ENCODE measurements at places on chromosomes 2 and 18.

DNA sequence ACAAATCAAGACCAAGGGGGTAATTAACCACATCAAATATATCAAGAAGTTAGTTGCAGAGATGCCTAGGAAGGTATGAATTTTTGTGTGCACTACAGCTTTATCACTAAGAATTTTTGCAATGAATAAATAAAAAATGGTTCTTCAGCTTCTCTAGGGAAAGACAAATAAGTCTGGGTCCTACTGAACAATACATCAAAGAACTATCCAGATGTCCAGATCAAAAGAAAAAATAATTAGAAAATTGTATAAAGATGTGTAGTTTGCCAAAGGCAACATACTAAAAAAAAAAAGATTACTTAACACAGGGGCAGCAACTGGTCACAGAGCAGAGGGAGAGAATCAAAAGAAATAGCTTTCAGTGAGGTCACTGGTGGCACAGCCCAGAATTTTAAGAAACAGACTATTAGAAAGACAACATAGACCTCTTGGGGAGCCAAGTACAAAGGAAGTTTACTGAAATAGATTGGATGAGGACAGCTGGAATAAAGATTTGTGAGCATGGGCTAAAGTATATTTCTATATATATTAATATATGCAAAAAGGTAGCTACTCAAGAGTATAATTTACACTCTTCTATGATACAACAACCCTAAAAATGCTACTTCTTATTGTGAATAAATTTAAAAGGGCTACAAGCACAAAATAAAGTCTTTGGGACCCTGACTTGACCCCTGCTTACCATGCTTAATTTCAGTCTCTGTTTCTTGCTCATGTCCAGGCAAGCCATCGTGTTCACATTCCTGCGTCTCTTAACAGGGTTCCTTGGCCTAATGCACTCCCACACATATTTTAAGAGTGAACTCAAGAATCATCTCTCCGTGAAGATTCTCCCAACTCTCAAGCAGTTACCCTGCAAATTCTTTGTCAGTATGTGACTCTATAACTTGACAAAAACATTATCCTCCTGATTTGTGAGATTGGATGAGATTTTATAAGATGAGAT, 99.0 kb upstream of the GRB14 start:
- no peak for DNase-seq
- no peaks in the 10 kb centered on the region for H3K27me3 ChIP-seq
- H3K4me3 ChIP-seq: no peak overlapping the region
- no peaks in the 10 kb centered on the region for H3K4me1 ChIP-seq

GRCh38 chr2:151032741-151033191, 228.9 kb downstream of the RBM43 start:
- no peaks in the 10 kb centered on the region for H3K36me3 ChIP-seq
- H3K4me1 ChIP-seq: no peaks in the 10 kb centered on the region
- peaks cover 46% of the 10 kb centered on the region for H3K27me3 ChIP-seq
- no peak overlapping the region for H3K27ac ChIP-seq

DNA sequence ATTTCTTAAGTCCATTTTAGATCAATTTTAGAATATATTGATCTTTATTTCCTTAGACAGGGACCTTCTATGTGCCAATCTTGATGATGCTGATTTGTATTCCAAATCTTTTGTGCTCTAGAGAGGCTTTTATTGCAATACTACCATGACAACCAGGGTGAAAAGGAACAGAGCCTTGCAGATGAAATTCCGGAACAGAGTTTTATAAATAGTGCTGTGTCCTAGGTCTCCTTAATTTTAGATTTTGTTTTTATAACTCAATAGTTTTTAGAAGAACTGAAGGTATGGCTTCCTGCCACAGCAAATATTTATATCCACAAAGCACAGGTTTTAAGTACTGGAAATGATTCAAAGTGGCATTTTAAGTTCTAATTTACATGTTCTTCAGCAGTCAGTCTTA, 160.2 kb downstream of the PMAIP1 start:
- no peak overlapping the region for H3K4me3 ChIP-seq
- no peaks in the 10 kb centered on the region for H3K36me3 ChIP-seq
- H3K27me3 ChIP-seq: peaks cover 36% of the 10 kb centered on the region
- no peak overlapping the region for H3K27ac ChIP-seq
- DNase-seq: no peak
- no peaks in the 10 kb centered on the region for H3K4me1 ChIP-seq

GRCh38 chr18:73908323-73908722, 239.3 kb downstream of the FBXO15 start:
- H3K4me3 ChIP-seq: no peak overlapping the region
- no peaks in the 10 kb centered on the region for H3K4me1 ChIP-seq
- no peaks in the 10 kb centered on the region for H3K27me3 ChIP-seq
- DNase-seq: no peak
- H3K36me3 ChIP-seq: no peaks in the 10 kb centered on the region
- H3K27ac ChIP-seq: no peak overlapping the region

DNA sequence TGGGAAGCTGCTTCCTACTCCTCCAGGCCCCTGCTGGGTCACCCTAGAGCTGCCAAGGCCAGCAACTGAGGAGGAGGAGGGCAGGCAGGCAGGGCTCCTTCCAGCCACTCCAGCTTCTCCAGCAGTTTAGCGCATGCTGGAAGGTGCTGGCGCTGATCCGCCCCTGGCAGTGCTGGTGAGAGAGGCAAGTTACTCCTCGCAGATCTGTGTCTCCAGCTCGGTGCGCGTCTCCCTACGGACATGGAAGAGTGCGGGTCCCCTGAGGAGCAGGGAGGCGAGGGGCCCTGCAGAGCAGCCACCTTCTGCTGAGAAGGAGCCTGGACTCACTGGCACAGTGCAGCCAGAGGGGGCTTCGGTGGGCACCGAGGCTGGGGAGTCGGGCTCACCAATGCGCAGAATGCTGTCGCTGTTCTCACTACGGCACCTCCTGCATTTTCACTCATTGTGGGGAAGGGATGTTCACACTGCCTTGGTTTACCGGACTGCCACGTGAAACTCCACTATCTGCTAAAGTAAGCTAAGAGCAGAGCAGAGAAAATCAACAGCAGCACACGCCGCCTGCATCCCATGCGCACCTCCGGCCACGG, 206.0 kb downstream of the HDAC4 start:
- H3K4me3 ChIP-seq: no peak overlapping the region
- H3K36me3 ChIP-seq: peaks cover 7% of the 10 kb centered on the region
- DNase-seq: no peak
- no peak overlapping the region for H3K27ac ChIP-seq
- peaks cover 18% of the 10 kb centered on the region for H3K4me1 ChIP-seq

GRCh38 chr2:151157000-151157735, 104.5 kb downstream of the RBM43 start:
- no peak overlapping the region for H3K27ac ChIP-seq
- H3K4me3 ChIP-seq: no peak overlapping the region
- H3K27me3 ChIP-seq: peaks cover 48% of the 10 kb centered on the region
- H3K4me1 ChIP-seq: no peaks in the 10 kb centered on the region

- H3K27me3 ChIP-seq: no peaks in the 10 kb centered on the region
- no peak for DNase-seq
- no peak overlapping the region for H3K27ac ChIP-seq
- no peaks in the 10 kb centered on the region for H3K4me1 ChIP-seq
- no peak overlapping the region for H3K4me3 ChIP-seq
These were observed 1686.7 kb upstream of the LRRTM1 start for GRCh38 chr2:81991282-81991681.

GRCh38 chr2:39383146-39383545, 53.9 kb downstream of the MAP4K3 start:
- no peak overlapping the region for H3K4me3 ChIP-seq
- no peaks in the 10 kb centered on the region for H3K27me3 ChIP-seq
- DNase-seq: no peak
- peaks cover 25% of the 10 kb centered on the region for H3K4me1 ChIP-seq
- H3K27ac ChIP-seq: no peak overlapping the region

- H3K27me3 ChIP-seq: no peaks in the 10 kb centered on the region
- H3K4me1 ChIP-seq: no peaks in the 10 kb centered on the region
- no peak for DNase-seq
- H3K27ac ChIP-seq: no peak overlapping the region
These were observed 36.0 kb downstream of the MRPL33 start for GRCh38 chr2:27807476-27807875.

DNA sequence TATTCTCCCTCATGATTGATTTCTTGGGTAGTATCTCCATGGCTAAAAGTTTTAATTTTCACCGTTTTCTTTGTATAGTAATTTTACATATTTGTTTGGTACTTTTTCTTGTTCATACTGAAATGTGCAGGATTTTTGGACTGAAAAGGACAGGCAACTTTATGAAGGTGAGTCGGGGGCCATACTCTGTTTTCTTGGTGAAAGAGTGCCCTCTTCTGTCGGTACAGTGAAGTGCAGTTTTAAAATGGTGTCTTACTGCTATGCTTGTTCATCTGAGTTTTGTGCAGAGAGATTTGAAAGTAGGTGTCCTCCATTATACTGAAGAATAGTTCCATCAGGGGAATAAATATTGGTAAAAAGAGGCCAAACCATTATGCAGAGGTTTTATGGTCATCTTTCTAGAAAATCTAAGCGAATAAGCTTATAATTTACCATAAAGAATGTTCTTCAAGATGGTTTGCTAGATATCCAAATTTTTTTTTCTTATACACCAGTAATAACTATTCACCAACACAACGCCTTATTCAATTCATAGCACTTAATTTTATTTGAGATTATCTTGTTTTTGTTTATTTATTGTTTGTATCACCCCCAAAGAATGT, 8.7 kb upstream of the SERPINB13 start:
- H3K4me1 ChIP-seq: no peaks in the 10 kb centered on the region
- DNase-seq: no peak

- no peaks in the 10 kb centered on the region for H3K27me3 ChIP-seq
- no peak for DNase-seq
- no peak overlapping the region for H3K27ac ChIP-seq
- H3K4me1 ChIP-seq: peaks cover 38% of the 10 kb centered on the region
These were observed 266.9 kb downstream of the TWIST2 start for GRCh38 chr2:239114616-239115265.

GRCh38 chr2:99651930-99652670, 162.3 kb upstream of the REV1 start:
- no peaks in the 10 kb centered on the region for H3K4me1 ChIP-seq
- no peak for DNase-seq

GRCh38 chr2:19900931-19901441, 797 bp downstream of the TTC32 start:
- H3K4me1 ChIP-seq: peaks cover 25% of the 10 kb centered on the region
- peaks cover 31% of the 10 kb centered on the region for H3K36me3 ChIP-seq

GRCh38 chr2:169683425-169684134, 10.6 kb downstream of the CFAP210 start:
- H3K4me1 ChIP-seq: peaks cover 25% of the 10 kb centered on the region
- no peak for DNase-seq
- H3K36me3 ChIP-seq: peaks cover 11% of the 10 kb centered on the region
- peak overlapping the region; percentile 28 for H3K4me3 ChIP-seq

DNA sequence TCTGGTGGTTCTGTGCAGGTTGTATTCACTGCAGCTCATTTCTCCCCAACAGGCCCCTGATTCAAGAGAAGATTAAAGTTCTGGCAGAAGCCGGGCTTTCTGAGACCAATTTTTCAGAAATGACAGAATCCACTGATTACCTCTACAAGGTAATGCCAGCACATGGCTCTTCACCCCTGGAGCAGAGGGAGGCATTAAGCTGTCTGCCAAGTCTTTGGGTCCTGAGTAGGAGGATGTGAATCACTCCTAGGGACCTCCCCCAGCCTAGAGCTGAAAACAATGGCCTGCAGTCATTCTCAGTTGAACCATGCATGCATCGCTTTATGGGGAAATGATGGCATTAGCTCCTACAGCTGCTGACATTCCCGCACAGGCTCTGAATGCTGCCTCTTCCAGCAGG, 20.5 kb upstream of the RPL37A start:
- peaks cover 30% of the 10 kb centered on the region for H3K36me3 ChIP-seq
- no peak overlapping the region for H3K27ac ChIP-seq
- no peak for DNase-seq
- H3K4me1 ChIP-seq: no peaks in the 10 kb centered on the region

GRCh38 chr2:129748653-129749052, 230.8 kb upstream of the RAB6C start:
- H3K27ac ChIP-seq: no peak overlapping the region
- no peak for DNase-seq
- H3K4me1 ChIP-seq: no peaks in the 10 kb centered on the region
- no peak overlapping the region for H3K4me3 ChIP-seq
- no peaks in the 10 kb centered on the region for H3K36me3 ChIP-seq

DNA sequence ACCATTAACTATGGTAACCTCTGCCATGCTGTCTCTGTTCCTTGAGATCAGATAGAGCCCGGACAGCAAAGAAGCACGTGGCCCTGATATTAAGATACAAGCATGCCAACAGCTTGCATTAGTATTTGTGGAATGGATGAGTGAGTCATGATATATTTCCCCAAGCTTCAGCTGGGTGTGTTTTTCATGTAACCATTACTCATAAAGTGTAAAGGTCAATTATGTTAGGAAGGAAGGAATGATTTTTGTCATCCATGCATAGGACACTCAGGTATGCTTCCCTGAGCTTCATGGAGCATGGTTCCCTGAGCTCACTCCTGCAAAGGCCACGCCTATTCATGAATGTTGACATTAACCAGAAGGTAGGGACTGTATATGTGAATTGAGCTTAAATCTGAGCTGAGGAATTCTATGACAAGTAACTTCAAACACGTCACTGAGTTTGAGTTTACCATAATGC, 74.6 kb downstream of the ARL4C start:
- no peak for DNase-seq
- peaks cover 21% of the 10 kb centered on the region for H3K36me3 ChIP-seq
- peak overlapping the region; percentile 65 for H3K4me3 ChIP-seq
- no peaks in the 10 kb centered on the region for H3K27me3 ChIP-seq
- H3K4me1 ChIP-seq: peaks cover 62% of the 10 kb centered on the region

DNA sequence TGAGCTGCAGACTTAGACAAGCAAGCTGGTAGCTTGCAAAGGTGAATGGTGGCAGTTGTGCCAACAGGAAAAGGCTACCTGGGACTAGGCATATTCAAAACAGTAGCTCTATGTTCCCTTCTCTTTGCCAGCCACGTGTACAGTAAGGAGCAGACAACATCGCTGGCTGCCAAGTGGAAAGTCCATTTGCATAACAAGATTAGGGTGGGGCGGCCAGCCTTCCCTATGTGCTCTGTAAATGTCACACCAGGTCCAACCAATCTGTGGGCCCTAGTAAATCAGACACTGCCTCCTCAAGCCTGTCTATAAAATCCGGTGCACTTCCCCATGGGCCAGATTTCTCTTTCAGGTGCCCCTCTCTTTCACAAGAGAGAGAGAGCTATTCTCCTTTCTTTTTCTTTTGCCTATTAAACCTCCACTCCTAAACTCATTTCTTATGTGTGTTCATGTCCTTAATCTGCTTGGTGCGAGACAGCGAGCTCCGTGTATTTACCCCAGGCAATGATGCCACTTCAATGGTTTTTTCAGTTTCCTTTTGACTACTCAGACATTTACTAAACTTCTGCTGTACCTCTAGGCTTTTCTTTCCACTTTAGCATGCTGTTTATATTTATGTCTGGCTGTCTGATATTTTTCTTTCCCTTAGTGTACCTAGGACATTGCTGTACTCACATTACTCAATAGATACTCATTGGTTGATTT, 297.4 kb upstream of the GCFC2 start:
- H3K27ac ChIP-seq: no peak overlapping the region
- DNase-seq: no peak
- no peaks in the 10 kb centered on the region for H3K27me3 ChIP-seq

Data from central memory CD8-positive, alpha-beta T cell (primary cell).